Amniotic epithelial cell (primary cell): ENCODE measurements at places on chromosomes 13 and 19.

DNA sequence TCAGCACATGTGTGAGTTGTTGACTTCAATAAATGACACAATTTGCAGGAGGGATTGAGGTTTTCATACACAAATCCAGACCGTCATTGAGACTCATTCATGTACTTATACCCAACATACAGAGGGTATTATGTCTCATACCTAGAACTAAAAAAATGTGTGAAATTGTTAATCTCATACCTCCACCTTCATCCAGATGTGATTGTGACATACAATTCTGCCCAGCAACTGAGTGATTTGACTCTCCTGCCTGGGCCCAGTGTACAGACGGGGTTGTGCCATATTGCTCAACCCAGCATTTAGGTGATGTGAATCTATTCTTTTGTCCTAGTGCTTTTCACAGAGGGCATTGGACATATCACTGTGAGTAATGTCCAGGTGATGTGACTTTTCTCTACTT lies 12.6 kb upstream of the ZNF681 start:
- DNase-seq, result no peak

DNA sequence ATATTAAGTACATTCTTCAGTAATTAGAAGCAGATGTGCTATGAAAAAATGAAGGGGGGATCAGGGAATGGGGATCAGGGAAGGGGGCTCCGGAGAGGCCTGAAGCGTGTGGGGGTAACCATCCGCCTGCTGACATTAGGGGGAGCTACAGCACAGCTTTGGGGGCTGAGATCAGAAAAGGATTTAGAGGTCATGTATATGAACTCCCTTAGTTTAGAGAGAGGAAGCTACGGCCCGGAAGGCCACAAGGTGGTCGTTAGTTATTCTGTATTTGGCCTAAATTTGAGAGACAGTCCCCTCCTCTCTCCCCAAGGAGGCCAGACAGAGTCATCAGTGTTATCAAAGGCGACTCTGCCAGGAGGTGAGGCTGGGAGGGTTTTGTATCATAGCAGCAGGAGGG lies 99.0 kb downstream of the TM9SF2 start:
- DNase-seq, result no peak

DNA sequence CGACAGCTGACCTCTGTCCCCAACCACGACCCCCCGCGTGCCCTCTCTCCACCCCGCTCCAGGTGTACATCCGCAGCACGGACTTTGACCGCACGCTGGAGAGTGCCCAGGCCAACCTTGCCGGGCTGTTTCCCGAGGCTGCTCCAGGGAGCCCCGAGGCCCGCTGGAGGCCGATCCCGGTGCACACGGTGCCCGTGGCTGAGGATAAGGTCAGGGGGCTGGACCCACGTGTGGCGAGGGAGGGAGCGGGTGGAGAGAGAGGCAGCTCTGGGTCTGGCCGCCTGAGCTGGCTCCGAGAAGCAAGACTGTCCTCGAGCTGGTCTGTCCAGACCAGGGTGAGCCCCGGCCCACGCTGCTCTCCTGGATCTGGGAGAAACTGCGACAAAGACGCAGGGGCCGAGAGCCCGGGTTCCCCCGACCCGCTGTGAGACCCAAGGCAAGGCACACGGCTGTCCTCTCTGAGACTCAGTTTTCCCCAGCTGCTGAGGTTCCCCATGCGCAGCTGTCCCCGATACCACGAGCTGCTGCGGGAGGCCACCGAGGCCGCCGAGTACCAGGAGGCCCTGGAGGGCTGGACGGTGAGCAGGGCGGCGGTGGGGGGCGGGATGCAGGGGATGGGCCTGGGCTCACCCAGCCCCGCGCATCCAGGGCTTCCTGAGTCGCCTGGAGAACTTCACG lies 1.5 kb downstream of the ACP4 start:
- no peak for DNase-seq

DNA sequence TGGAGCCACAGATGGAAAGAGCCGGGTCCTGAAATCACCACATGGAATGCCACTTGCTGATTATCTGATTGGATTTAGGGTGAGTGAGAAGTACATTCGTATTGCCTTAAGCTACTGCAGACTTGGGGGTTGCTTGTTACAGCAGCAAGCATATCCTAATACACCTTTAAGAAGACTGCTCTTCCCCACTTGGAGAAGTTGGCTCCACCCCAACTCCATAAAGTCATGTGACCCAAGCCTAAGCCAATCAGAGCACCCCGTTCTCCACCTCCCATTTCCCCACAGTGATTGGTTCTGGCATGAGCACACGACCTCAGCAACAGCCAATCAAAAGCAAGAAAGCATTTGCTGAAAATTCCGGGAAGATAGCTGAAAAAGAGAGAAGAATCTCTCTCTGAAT lies 23.1 kb downstream of the CACNA1A start:
- no peak for DNase-seq
